Neural crest cell (in vitro differentiated cells): ENCODE measurements at places on chromosomes 12 and 14.

DNA sequence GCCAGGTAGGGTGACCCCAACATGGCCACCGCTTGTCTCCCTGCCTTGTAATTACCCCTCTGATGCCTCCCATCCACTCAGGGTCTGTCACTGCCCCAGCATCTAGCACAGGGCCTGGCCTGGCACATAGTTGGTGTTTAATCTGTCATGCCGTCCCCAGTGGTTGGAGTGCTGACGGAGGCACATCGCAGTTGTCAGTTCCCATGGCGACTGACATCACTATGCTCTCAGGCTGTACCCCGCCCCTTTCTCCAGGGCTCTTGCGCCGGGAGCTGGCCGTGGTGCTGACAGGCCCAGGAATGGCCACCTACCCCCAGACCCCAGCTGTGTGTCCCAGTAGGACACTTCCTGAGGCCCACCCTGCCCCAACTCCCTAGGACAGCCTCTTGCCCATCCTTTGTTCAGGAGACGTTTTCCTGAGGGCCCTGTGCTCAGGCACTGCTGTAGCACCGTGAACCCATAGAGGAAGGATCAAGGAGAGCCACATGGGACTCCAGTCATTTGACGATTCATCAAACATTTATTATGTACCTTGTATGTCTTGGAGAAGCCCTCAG lies 23.0 kb downstream of the FAM222A start:
- DNase-seq, result peak; percentile 71

GRCh38 chr14:74507085-74507484 lies 13.5 kb downstream of the ISCA2 start:
- DNase-seq, result no peak

DNA sequence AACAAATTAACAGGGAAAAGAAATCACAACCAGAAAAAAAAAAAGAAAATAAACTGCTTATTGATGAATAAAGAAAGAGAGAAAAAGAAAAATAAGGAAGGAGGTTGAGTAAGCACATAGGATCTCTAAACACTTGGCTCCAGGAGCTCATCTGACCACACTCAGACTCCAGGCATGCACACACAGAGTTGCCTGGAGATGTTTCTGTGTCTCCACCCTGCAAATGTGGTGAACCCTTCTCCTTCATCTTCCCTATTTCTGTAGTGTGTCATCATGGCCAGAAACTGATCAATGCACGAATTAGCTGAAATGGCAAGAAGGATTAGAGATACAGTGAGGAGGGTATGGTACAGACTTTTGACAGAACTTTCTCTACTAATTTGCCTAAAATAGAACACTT lies 20.2 kb downstream of the OR4N2 start:
- DNase-seq, result no peak

GRCh38 chr14:69620211-69620611 lies 8.8 kb downstream of the SUSD6 start:
- no peak for DNase-seq

- DNase-seq, result no peak
Measured at GRCh38 chr12:55697686-55698085, 10.0 kb downstream of the ITGA7 start.

GRCh38 chr12:100995771-100996170 lies 201.2 kb downstream of the ANO4 start:
- DNase-seq, result no peak

DNA sequence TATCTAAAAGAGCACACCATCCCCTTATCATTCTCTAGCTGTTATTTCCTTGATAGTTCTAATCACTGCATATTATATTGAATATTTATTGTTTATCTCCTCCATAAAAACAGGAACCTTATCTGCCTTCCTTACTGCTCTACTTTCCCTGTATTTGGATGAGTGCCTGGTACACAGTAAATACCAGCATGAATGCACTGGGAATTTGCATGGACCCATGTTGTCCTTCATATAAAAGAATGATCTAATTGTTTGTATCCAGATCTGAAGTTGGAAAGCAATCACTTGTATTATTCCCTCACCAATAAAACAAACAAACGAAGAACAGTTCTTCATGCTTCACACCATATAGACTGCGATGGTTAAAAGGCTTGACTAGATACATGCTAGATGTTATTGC lies 15.3 kb upstream of the CNOT2 start:
- DNase-seq, result no peak

DNA sequence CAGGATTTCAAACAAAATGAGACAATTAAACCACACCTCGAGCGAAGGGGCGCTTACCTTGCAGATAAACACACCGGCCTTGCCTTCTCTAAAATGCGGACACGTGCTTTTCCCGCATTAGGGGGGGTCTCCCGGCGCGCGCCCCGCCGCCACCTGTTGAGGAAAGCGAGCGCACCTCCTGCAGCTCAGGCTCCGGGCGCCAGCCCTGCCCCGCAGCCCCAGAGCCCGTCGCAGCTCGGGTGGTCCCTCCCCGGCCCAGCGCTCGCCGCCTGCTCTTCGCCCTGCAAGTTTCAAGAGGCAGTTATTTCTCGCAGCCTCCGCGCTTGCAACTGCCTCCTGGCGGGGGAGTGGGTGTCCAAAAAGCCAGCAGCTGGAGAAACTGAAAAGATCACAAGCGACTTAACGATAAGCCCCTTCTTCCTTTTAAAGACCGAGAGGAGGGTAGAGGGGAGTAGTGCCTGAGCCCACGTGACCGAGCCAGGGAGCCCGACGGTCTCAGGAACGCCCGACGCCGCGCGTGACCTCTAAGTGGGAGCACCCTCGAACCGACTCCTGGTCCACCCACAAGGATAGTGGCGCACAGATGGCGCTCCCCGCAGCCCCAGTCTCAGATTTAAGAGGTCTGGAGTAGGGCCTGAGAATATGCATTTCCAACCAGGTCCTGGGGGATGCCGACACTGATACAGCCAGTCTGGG lies at the start of gene ESR2:
Gene ESR2, minus strand, starts transcription at position 396 of the 696 bp plus-strand sequence. CDS start 11,386 bp downstream, outside the sequence.
- peak; percentile 27 for DNase-seq

DNA sequence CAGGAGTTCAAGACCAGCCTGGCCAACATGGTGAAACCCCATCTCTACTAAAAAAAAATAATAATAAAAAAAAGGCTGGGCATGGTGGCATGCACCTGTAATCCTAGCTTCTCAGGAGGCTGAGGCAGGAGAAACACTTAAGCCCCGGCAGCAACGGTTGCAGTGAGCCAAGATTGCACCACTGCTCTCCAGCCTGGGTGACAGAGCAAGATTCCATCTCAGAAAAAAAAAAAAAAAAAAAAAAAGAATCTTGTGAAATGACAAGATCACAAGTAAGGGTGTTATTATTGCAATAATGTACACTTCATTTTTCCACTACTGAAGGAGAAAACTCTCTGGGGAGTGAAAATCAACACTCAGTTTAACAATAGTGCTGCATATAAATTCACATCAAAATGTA lies 8.8 kb upstream of the PTGR2 start:
- DNase-seq, result no peak

DNA sequence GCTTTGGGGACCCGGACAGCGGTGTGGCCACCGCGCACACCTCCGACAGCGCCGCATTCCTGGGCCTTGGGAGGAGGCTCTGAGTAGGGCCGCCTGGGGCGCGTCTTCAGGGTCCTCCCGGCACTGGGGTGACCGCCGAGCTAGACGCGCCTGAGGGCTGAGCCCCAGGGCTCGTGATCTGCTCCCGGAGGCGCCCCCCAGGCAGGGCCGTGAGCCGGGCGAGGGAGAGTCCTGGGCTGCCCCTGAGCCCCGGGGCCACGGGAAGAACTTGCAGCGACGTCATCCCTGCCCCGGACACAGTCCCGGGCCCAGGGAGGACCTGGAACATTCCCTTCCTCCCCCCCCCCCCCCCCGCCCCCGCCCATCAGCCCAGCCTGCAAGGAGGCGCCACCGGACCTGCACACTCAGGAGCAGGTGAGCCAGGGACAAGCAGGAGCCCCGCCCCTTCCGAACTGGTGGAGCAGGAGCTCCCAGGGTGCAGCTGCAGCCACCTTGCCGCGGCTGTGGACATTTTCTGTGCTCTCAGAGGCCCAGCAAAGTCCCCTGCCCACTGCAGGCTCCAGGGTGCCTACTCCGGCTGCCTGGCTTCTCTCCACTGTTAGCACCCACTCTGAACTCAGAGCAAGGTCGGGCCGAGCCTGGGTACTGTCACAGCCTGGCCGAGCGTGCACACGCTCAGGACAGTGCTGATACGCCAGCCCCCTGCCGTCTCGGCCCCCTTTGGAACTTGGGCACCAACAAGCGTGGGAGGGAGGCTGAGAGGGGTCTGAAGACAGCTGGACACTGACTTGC lies 50.7 kb downstream of the A2M start:
- DNase-seq, result peak; percentile 8

DNA sequence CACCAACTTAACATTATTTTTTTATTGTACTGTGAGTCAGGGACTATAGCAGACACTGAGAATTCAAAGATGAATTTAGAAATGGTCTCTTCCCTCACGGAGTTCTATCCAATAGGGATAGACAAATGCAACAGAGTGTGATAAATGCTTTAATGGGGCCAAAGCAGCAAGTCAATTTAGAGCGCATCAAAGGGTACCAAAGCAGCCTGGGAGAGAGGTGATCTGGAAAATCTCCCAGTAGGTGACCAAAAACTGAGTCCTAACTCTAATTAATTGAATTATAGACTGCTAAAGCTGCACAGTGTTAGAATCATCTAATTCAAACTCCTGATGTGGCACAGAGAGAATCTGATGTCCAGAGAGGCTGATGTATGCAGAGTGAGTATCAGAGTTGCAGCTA lies 2.6 kb downstream of the LIN7A start:
- DNase-seq, result no peak

GRCh38 chr14:100536721-100537445 lies 50.3 kb downstream of the BEGAIN start:
- no peak for DNase-seq

- no peak for DNase-seq
Measured at GRCh38 chr12:106342397-106343213, 14.9 kb upstream of the POLR3B start.

DNA sequence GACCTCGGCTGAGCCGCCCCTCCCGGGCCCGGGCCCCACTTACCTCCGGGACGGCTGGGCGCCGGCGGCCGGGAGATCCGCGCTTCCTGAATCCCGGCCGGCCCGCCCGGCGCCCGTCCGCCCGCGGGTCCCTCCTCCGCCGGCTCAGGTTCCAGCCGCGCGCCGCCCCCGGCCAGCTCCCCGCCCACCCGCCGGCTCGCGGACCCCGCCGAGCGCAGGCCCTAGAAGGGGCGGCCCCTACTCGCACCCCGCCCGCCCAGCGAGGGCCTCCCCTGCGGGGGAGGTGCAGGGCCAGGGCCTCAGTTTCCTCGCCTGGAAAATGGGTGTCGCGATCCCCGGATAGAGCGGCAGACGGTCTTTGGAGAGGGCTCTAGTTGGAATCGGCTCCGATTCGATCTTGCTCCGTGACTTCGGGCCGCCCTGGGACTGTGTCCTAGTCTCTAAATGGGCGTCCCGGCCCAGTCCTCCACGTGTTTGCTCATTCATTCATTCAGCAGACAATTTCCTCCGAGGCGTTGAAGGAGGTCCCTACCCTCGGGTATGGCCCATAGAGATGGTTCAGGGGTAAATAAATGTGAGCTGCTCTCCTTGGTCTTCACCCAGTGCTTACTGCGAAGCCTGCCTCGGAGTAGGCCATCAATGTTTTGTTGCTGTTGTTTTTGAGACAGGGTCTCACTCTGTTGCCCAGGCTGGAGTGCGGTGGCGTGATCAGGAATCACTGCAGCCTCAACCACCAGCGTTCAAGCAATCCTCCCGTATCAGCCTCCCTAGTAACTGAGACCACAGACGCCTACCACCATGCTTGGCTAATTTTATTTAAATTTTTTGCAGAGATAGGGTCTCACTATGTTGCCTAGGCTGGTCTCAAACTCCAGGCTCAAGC lies at the start of gene TRPV4:
Gene TRPV4, minus strand, starts transcription at position 92 of the 883 bp plus-strand sequence. CDS start 18,602 bp downstream, outside the sequence.
- no peak for DNase-seq

- DNase-seq, result no peak
Measured at GRCh38 chr12:98509063-98509462, 6.3 kb upstream of the TMPO start.

GRCh38 chr12:123150744-123151456 lies at the start of gene PITPNM2:
Gene PITPNM2, minus strand, starts transcription at chr12:123151090. Its CDS starts 116,500 bp downstream, at chr12:123034590.
- DNase-seq, result peak; percentile 55

DNA sequence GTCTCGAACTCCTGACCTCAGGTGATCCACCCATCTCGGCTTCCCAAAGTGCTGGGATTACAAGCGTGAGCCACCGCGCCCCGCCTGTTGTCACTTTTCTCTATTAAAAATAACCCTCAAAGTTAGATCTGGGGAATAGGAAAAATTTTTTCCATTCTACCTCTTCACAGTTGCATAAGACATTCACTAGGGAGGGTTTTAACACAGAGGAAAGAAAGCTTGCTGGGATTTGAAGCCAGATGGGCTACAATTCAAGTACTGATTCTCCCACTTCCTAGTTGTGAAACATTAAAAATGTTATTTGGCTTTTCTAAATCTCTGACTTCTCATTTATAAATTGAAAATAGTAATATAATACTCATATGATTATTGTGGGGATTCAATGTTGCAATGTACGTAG lies 23.3 kb upstream of the SLC15A5 start:
- DNase-seq, result no peak

DNA sequence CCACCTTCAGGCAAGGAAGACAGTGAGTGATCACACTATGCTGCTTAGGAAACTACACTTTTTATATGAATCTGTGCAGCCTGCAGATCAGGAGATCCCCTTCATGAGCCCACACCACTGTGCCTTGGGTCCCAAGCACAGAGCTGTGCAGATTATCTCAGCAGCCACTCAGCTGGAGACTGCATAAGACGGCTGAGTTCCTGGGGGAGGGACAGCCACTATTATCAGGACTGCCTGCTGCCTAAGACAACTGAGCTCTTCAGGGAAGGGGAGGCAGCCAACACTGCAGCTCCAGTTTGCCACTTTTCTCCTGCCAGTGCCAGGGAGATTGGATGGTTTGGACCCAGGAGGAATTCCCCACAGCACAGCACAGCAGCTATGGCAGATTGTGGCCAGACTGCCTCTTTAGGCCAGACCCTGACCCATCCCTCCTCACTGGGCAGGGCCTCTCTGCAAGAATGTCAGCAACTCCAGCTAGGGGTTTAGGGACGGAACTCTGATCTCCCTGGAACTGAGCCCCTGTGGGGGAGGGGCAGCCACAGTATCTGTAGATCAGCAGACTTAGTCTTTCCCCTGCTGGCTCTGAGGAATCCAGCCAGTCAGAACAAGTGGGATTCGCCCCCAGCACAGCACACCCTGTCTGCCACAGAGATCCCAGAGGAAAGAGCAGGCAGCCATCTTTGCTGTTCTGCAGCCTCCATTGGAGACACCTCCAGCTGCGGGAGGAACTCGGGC lies 141.3 kb downstream of the KLHL28 start:
- no peak for DNase-seq

DNA sequence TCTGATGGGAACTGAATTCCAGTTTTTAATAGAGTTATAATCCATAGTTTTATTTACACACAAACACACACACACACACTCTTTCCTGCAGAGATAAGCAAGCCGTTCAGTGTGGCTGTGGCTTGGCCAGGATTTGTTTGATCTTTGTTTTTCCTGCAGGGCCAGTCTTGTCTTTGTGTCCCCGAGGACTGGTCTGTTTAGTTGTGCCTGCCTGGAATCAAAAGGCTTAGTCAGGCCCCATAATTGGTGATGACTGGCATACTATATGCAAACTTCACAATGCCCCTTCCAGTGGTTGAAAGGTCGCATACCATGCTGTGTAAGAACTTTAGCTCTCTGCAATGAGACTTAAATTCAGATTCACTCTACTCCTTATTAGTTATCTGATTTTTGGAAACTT lies 26.0 kb downstream of the WBP11 start:
- DNase-seq, result no peak
